PC-3 (cell line): ENCODE measurements at places on chromosomes 3 and 15.

GRCh38 chr3:69370156-69370883, 15.6 kb downstream of the FRMD4B start:
- DNase-seq: peak; percentile 23

DNA sequence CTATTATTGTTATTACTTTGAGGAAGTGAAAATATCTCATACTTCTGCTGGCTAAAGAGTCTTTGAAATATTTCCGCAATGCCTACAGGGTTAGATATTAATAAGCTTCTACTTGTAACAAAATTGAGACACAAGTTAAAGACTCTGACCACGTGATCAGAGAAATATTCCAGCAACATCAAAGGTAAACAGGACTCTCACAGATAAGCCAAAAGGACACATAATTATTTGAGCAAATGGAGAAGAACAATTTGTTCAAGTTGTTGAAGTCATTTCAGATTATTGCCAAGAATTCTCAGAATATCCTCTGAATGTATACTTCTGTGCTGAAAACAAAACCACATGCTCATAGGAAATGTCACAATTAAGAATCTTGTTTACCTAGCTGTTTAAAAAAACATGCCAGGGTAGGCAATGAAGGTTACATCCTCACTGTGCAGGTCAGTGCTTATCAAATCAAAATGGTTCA, 225.8 kb upstream of the ALCAM start:
- DNase-seq: no peak

- DNase-seq: no peak
Measured at GRCh38 chr3:195549931-195550519, 6.9 kb upstream of the PPP1R2 start.

- peak; percentile 80 for DNase-seq
Measured at GRCh38 chr3:56923526-56924224, 121.9 kb upstream of the ARHGEF3 start.

- DNase-seq: no peak
Measured at GRCh38 chr15:57205027-57205855, 171.1 kb upstream of the CGNL1 start.

DNA sequence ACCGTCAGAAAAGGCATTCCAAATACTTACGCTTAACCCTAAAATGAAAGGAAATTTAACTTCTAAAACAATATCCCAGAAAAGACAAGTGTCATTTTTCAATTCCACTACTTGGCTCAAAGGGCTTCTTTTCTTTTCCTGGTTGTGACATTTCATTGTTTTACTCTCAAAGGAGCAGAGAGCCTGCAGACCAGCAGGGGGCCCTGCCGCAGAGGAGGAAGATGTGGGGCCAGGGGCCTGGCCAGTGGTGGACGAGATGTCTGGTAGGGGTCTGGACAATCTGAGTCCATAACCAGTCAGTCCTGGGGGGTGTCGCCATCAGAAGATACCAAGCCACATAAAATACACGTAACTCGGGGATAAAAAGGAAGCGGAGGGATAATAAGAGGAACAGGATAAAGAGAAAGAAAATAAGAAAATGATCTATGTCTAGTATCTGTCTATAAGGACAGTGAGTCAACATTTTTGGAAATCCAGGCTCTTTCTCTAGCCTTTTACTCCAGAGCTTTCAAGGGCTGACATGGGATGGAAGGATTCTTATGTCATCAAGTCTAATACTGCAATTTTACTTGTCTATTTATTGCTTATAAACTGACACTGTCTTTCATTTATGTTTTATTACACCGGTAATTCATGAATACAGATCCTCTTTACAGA, 54.2 kb upstream of the ARHGEF3 start:
- peak; percentile 46 for DNase-seq
